ENCODE measurements at places on chromosomes 12 and 14. TPM values are rescaled to one million over a fixed set of nuclear protein-coding genes. Genes with fewer than 3 reads are reported as not detected.

Gene MANSC1
- total RNA-seq = 14.3 TPM

Gene MDGA2
- not detected for total RNA-seq

Gene BCL11B
- total RNA-seq = 0.17 TPM

Gene RNASE4
- 23.6 TPM for total RNA-seq

Gene OASL
- total RNA-seq = not detected

Gene LRRIQ1
- not detected for total RNA-seq

Gene TNFAIP2
- 16.7 TPM for total RNA-seq

Gene TAS2R14
- total RNA-seq = 2.6 TPM

Gene FLRT2
- total RNA-seq = 170 TPM

Gene CABP1
- total RNA-seq = not detected

Gene SLC7A8
- 0.89 TPM for total RNA-seq

Gene GOLGA3
- total RNA-seq = 199 TPM

Gene ELK3
- total RNA-seq = 37.1 TPM

Gene MAP1LC3B2
- total RNA-seq = 3.3 TPM

Gene KLRC3
- total RNA-seq = not detected

Gene MYF6
- total RNA-seq = not detected

All from chondrocyte (in vitro differentiated cells).